ENCODE measurements at places on chromosomes 1 and 21. TPM values are rescaled to one million over a fixed set of nuclear protein-coding genes. Genes with fewer than 3 reads are reported as not detected.
A peak's percentile ranks its signal among the peaks of the same experiment; 100 is the strongest.

- peaks cover 12% of the 10 kb centered on the region for H3K4me1 ChIP-seq
- H3K4me3 ChIP-seq = no peak overlapping the region
Observed at GRCh38 chr1:23026568-23026967, 7.3 kb downstream of the KDM1A start.

- peaks cover 67% of the 10 kb centered on the region for H3K4me1 ChIP-seq
- H3K36me3 ChIP-seq = peaks cover 12% of the 10 kb centered on the region
- no peak overlapping the region for H3K4me3 ChIP-seq
- H3K27me3 ChIP-seq = no peaks in the 10 kb centered on the region
- peak overlapping the region; percentile 38 for H3K27ac ChIP-seq
Observed at GRCh38 chr1:66351478-66351877, 182.5 kb upstream of the SGIP1 start.

DNA sequence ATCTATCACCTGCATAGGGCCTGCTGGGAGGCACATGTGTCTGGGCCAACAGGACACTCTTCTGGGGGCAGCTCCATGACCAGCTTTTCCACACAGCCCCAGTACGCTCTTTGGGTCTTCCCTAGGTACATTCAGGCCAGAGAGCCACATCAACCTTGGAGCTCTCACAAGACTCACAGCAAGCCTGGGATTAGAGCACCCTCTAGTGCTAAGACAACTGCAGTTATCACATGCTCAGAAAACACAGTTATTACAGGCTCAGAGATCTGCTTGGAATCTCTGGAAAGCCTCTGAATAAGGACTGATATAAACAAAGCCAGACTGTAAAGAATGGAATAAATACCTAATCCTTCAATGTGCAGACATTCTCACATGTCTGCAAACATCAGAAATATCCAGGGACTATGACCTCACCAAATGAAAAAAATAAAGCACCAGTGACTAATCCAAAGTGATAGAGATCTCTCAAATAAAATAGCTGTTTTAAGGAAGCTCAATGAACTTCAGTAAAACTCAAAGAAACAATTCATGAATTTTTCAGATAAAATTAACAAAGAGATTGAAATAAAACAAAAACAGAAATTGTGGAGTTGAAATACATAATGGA, 563.9 kb upstream of the NR5A2 start:
- H3K4me3 ChIP-seq = no peak overlapping the region
- DNase-seq = no peak
- H3K27ac ChIP-seq = no peak overlapping the region
- H3K4me1 ChIP-seq = no peaks in the 10 kb centered on the region

- no peaks in the 10 kb centered on the region for H3K36me3 ChIP-seq
- H3K4me3 ChIP-seq = no peak overlapping the region
- peaks cover 33% of the 10 kb centered on the region for H3K4me1 ChIP-seq
Observed at GRCh38 chr1:184163674-184164465, 112.3 kb downstream of the TSEN15 start.

DNA sequence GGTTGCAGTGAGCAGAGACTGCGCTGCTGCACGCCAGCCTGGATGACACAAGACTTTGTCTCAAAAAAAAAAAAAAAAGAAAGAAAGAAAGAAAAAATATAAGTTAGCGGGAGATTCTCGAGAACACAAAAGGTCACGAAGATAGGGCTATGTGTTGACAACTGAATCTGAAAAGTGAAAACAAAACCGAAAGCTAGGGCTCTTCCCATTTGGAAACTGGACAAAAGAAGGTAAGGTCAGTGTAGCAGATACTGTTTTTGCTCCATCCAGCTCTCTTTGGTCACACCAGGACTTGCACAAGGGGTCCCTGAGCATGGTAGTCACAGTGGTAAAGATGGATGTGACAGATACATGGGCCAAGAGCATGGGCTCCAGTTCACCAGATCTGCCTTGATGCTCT, 60.4 kb upstream of the MAP10 start:
- H3K36me3 ChIP-seq = no peaks in the 10 kb centered on the region
- no peaks in the 10 kb centered on the region for H3K4me1 ChIP-seq
- H3K4me3 ChIP-seq = no peak overlapping the region
- no peak overlapping the region for H3K27ac ChIP-seq

DNA sequence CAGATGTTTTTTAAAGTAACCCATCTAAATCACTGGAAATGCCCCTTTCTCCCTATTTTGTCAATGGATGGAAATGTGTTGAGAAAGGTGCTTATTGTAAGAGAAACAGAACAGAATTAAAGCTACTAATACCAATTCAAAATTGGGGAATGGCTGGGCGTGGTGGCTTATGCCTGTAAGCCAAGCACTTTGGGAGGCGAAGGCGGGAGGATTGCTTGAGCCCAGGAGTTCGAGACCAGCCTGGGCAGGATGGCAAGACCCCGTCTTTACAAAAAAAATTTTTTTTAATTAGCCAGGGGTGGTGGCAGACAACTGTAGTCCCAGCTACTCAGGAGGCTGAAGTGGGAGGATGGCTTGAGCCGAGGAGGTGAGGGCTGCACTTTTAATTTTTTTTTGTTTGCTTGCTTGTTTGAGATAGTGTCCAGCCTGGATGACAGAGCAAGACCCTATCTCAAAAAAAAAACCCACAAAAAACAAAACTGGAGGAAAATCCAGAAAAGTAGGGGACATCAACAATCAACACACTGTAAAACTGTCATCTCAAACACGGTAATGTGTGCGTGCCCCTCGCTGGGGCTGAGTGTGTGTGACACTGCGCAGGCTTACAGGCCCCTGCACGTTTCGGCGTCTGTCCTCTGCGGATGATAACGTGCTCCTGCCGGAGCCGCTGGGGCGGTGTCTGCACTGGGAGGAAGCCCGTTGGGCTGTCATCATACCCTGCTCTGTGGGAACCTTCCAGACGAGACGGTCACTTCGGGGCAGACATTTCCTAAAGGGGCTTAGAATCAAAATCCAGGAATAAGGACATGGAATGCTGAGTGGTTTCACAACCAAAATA, 11.6 kb upstream of the POFUT2 start:
- no peaks in the 10 kb centered on the region for H3K36me3 ChIP-seq
- peak; percentile 44 for DNase-seq
- H3K4me3 ChIP-seq = no peak overlapping the region
- no peaks in the 10 kb centered on the region for H3K27me3 ChIP-seq
- H3K4me1 ChIP-seq = peaks cover 50% of the 10 kb centered on the region
- peak overlapping the region; percentile 91 for H3K27ac ChIP-seq

DNA sequence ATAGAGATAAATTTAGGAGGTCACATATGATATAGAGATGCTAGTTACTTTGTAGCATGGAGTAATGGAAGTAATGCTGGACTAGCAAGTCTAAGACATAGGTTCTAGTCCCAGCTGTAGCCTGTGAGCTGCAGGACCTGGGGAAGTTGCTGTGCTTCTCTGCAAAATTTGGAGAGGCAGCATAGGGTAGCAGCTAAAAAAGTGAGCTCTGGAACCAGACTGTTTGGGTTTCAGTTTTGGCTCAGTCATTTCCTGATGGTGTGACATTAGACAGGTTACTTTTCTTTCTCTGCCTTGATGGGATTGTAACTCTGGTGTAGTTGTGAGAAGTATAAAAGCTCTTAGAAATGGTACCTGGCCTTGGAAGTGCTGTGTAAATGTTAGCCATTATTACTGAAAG, 3.3 kb downstream of the METTL13 start:
- no peak overlapping the region for H3K4me3 ChIP-seq
- H3K27me3 ChIP-seq = no peaks in the 10 kb centered on the region
- no peak overlapping the region for H3K27ac ChIP-seq
- H3K4me1 ChIP-seq = peaks cover 43% of the 10 kb centered on the region
- no peak for DNase-seq
- peaks cover 55% of the 10 kb centered on the region for H3K36me3 ChIP-seq

DNA sequence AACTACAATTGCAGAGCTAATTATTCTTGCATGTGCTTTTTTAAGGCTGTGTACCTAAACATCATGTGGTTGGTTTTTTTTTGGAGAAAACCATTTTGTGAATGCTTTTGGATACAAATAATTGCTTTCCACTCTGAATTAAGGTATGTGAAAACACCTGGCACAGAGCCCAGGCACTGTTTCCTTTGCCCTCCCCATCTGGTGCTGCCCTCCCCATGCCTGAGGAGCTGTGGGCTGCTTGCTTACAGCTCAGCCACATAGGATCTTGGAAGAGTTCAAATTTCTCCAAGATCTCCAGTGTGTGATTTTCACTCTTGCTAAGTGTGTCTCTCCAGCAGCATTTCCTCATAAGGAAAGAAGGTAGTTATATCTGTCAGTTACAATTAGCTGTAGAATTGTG, 27.8 kb downstream of the DNM3 start:
- H3K4me3 ChIP-seq = no peak overlapping the region
- H3K36me3 ChIP-seq = no peaks in the 10 kb centered on the region
- DNase-seq = no peak
- no peaks in the 10 kb centered on the region for H3K27me3 ChIP-seq

DNA sequence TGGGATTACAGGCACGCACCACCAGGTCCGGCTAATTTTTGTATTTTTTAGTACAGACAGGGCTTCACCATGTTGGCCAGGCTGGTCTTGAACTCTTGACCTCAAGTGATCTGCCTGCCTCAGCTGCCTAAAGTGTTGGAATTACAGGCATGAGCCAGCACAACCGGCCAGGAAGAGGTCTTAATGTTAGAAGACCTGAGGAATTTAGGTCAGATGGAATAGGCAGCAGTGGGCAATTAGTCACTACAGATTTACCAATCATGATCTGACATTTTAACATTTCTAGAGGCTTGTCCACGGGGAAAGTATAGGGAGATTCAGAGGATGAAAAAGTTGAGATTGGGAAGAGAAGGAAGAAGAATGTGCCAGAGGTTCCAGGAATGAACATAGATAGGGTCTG, 8.9 kb upstream of the APP start:
- H3K4me1 ChIP-seq = no peaks in the 10 kb centered on the region
- H3K27ac ChIP-seq = no peak overlapping the region
- H3K4me3 ChIP-seq = no peak overlapping the region
- no peaks in the 10 kb centered on the region for H3K36me3 ChIP-seq
- H3K27me3 ChIP-seq = no peaks in the 10 kb centered on the region
- no peak for DNase-seq

- no peak overlapping the region for H3K27ac ChIP-seq
- no peak for DNase-seq
- H3K4me1 ChIP-seq = no peaks in the 10 kb centered on the region
- H3K27me3 ChIP-seq = no peaks in the 10 kb centered on the region
- no peak overlapping the region for H3K4me3 ChIP-seq
Observed at GRCh38 chr1:198113342-198113750, 43.5 kb upstream of the NEK7 start.

- H3K4me3 ChIP-seq = no peak overlapping the region
- no peak overlapping the region for H3K27ac ChIP-seq
- no peaks in the 10 kb centered on the region for H3K36me3 ChIP-seq
Observed at GRCh38 chr1:119290297-119290696, 78.3 kb upstream of the HAO2 start.

- H3K4me1 ChIP-seq = peaks cover 74% of the 10 kb centered on the region
- peak overlapping the region; percentile 97 for H3K4me3 ChIP-seq
- peak overlapping the region; percentile 91 for H3K27ac ChIP-seq
- no peaks in the 10 kb centered on the region for H3K27me3 ChIP-seq
- DNase-seq = no peak
Observed at GRCh38 chr1:155006601-155007101, 4.0 kb downstream of the ZBTB7B start.

The CTNNBIP1 gene
- total RNA-seq = 35.0 TPM

The SRGAP2C gene
- 33.9 TPM for total RNA-seq

The FCGR3A gene
- 323 TPM for total RNA-seq

The PIGM gene
- 6.9 TPM for total RNA-seq

The CHODL gene
- not detected for total RNA-seq

The CD1E gene
- total RNA-seq = 2.6 TPM

The ZNF648 gene
- not detected for total RNA-seq

The RGS16 gene
- 14.6 TPM for total RNA-seq

The LHX8 gene
- not detected for total RNA-seq

The CEP104 gene
- total RNA-seq = 53.9 TPM

The MYOG gene
- not detected for total RNA-seq

The TCHHL1 gene
- total RNA-seq = not detected

The ARID4B gene
- total RNA-seq = 39.1 TPM

The MX2 gene
- 35.5 TPM for total RNA-seq

The SLC9A1 gene
- 57.7 TPM for total RNA-seq

The SPATA1 gene
- 2.5 TPM for total RNA-seq

The AGMAT gene
- total RNA-seq = not detected

The OR6N1 gene
- 2.3 TPM for total RNA-seq

The KIRREL1 gene
- 26.9 TPM for total RNA-seq

Measured in lower lobe of right lung (tissue), 2 donors.